ENCODE measurements at places on chromosomes 6 and 20. TPM values are rescaled to one million over a fixed set of nuclear protein-coding genes. Genes with fewer than 3 reads are reported as not detected.

- DNase-seq: no peak
These were observed 87.7 kb upstream of the NOX3 start for GRCh38 chr6:155543166-155543847.

SMLR1 gene
- polyA plus RNA-seq: 3.1 TPM

DNA sequence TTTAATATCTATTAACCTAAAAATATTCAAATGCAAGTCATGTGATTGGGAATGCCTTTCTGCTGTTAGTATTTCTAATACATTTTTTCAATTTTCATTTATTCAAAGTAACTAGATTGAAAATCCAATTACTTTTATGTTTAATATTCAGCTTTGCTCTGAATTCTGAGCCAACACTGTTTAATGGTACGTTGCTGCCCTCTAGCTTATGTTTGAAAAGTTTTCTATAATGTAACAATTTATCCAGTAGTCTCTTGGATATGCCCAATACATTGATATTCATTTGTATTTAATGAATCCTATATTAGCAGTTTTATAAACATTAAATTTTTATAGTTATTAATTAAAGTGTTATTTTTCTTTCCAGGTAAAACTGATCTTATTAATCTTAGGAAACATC lies 47.4 kb downstream of the LGSN start:
- no peak for DNase-seq

ZSWIM3 gene
- 5.5 TPM for polyA plus RNA-seq

DNA sequence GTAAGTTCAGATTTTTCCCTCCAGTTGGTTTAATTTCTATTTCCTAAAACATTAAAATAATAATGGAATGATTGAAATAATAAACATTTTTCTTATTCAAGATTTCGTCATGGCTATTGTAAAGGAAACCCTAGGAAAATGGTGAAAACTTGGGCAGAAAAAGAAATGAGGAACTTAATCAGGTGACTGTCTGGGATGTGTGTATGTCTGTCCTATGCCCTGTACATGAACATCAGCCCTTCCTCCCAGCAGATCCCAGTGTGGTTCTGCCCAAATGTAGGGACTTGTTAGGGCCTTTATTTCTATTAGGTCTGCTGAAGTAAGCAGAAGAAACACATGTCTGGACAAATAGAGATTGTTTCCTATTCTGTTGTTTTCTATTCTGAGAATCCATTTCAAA lies 13.1 kb downstream of the RIOK1 start:
- no peak for DNase-seq

GRCh38 chr6:27183060-27183832 lies 64.3 kb upstream of the PRSS16 start:
- no peak for DNase-seq

GRCh38 chr20:14453259-14453658 lies 115.8 kb upstream of the FLRT3 start:
- DNase-seq: no peak

GRCh38 chr20:4507288-4507719 lies 214.4 kb upstream of the PRND start:
- DNase-seq: no peak

HLA-DOB gene
- polyA plus RNA-seq: 0.16 TPM

DNA sequence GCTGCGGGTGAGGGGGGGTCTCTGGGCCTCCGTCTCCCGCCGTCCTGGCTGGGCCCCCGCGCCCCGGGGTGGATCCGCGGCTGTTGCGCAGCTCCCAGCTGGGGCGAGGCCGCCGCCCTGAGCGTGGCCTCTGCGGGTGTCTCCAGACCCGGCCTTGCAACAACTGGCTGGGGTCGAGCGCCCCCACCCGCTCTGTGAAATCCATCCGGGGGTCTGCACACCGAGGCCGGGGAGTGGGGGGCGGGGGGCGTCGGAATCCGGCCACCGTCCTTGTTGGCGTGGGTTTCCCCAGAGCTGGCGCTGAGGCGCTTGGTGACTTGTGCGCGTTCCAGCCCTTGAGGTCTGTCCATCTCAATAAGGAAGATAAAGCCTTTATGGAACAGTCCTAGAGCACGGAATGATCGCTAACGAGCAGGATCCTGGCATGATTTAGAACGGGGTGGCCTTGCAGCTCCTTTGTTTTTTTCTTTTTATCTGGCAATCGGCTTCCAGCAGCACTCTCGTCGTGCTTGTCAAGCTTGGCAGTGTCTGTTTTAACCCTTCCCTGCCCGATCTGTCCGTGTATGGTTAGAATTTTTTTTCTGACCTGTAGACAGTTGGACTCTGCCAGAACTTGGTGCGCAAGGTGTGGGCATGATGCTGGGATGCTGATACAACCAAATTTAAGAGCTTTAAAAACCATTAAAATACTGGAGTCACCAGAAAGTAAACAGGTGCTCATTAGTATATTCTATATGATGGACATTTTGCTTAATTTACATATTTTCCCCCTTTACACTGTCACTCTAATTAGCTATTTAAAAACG lies 675 bp downstream of the DSTN start:
- DNase-seq: peak; percentile 56

- DNase-seq: no peak
These were observed 155.5 kb upstream of the SIM1 start for GRCh38 chr6:100620085-100620840.

CRIP3 gene
- polyA plus RNA-seq: 3.7 TPM

OLIG3 gene
- polyA plus RNA-seq: not detected

SLC22A2 gene
- polyA plus RNA-seq: 15.0 TPM

CTCFL gene
- 2.7 TPM for polyA plus RNA-seq

IRF4 gene
- polyA plus RNA-seq: 0.30 TPM

GRCh38 chr20:59425572-59425971 lies 125.2 kb downstream of the EDN3 start:
- no peak for DNase-seq

DNA sequence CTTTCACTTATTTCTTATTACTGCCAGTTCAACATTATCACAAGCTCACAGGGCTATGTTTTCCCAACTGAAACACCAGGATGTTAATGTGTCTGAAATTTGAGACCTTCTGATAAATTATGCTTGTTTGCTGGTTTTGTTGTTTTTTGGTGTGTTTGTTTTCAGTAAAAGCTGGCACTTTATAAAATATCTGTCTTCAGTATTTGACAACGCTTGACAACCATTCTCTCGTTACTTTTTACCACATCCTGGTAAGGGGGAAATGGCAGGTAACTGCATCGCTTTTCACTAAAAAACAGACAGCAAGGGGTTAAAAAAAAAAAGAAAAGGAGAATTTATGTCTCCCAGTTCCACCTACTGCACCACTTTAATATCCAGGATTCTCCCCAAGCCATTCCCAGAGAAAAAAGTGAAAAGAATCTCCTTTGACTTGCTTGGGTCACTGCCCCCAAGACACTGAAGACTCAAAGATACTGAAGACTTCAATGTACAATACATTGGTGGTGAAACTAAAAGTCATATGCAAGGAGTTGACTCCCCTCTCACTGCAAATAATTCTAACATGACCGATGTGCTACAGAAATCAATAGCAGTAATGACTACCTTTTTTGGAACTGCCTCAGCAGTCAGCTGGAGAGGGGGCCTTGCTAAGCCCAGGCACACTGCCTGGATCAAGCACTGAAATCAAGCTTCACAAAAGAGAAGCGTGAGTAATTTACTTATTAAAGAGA lies 88.9 kb downstream of the HIVEP2 start:
- DNase-seq: no peak

PCMT1 gene
- polyA plus RNA-seq: 90.9 TPM

SEMG1 gene
- polyA plus RNA-seq: not detected

CDSN gene
- not detected for polyA plus RNA-seq

SLC16A10 gene
- 30.3 TPM for polyA plus RNA-seq

GRCh38 chr6:56101141-56101553 lies 146.2 kb downstream of the COL21A1 start:
- no peak for DNase-seq

DNA sequence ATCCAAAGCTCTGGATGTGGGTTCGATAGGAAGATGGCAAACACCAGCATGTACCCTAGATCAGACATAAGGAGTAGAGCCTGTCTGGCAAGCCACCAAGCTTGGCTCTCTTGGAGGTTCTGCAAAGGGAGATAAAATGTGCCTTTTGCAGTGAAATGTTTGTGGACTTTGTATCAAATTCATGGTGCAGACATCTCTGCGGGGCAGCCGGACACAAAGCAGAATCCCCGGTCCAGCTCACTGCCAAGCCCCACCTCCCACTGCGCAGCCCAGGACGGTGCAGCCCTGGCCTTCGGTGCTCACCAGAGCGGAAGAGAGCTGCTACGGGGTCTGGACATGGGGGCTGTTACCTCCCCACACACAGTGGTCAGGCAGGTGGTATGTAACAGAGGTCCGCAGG lies 333.6 kb upstream of the JARID2 start:
- DNase-seq: no peak

DNA sequence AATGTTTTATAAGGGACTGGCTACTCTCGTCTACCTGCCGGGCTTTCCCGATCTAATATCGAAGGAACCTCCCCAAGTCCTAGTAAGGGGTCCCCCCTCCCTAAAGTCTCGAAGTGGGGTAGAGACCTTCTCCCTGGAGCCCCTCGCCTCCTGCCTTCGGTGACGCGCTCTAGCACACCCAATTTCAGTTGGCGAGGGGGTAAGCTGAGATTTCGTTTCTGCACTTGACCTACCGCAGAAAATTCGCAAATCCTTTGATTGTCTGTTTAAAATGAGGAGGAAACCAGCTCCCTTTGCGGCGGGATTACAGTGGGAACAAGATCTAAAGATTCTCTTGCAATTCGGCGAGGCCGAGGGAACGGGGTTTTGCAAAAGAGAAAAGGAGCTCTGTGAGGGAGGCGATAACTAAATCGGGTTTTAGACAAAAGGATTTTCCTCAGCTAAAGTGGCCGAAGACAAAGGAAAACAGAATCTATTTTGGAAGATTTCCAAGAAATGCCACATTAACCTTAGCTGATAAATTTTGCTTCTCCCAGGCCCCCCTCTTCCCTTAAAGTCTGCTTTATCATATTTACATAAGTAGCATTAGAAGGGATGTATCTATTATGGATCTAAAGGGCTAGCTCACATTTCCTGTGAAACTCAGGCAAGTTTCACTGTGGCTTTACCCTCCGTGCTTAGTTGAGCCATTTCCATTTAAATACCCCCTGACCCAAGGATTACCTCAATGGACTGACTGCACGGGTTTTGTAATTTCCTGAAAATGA lies 8.4 kb downstream of the SIM1 start:
- DNase-seq: no peak

NCOA6 gene
- 55.8 TPM for polyA plus RNA-seq

- DNase-seq: no peak
These were observed 24.5 kb downstream of the FAM110A start for GRCh38 chr20:858011-858410.

GRCh38 chr6:146111881-146112450 lies 83.1 kb downstream of the GRM1 start:
- DNase-seq: no peak

DNA sequence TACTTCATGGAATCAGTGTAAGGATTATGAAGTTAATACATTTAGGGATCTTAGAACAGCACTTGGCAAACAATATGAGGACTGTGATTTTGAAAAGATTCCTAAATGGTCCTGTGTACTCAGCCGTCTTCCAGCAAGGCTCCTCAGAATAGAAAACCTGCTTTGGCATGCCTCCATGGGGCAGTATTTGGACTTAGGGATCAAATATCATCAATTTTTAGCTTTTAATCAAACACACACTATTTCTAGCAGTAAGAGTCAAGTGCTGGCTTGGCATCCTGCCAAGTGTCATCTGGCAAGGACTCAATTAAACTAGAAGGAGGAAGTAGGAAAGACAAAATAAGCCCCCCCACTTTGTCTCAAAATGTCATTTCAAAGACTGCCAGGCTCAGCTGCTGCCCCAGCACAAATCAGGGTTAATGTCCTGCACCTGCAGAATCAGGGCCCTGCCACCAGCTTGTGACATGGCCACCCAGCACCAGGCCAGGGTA lies 40.8 kb downstream of the IYD start:
- no peak for DNase-seq

DNA sequence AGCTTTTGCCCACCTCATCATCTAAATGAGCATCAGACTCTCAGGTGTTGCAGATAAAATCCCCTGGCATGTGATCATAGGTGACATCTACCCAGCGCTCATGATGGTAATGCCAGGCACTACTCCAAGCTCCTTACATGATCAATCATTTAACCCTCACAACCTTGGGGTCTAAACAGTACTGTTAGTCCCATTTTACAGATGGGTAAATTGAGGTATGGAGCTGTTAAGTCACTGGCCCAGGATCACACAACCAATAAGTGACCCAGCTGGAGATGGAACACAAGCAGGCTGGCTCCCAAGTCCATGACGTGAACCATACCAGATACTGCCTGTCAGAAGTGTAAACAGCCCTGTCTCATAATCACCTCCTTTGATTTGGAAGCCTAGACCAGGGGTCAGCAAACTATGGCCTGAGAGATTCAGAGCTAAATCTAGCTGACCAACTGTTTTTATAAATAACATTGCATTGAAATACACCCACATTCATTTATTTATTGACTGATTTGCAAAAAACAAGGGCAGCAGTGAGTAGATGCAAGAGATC lies 79.2 kb downstream of the UNC5CL start:
- DNase-seq: no peak
